Right renal cortex interstitium (tissue), 3 donors: ENCODE measurements at places on chromosomes 1 and 21. TPM values are rescaled to one million over a fixed set of nuclear protein-coding genes. Genes with fewer than 3 reads are reported as not detected.

DNA sequence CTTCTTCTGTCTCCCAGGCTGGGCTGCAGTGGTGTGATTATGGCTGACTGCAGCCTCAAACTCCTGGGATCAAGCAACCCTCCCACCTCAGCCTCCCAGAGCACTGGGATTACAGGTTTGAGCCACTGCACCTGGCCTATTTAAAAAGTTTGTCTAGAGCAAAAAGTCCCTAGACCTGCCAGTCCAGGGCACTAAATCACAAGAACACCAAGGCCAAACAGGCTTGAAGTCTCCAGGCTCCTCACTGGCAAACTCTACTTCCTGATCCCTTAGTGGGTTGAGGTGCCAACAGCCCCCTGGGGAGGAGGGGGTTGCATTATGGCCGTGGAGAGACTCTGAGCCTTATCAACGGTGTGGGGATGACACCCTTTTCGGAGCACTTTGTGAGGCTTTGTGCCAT, 76.0 kb downstream of the CLIC6 start:
- DNase-seq: no peak

The MEAF6 gene
- 94.2 TPM for polyA plus RNA-seq

The WNT9A gene
- 1.0 TPM for polyA plus RNA-seq

- DNase-seq: no peak
Measured at GRCh38 chr1:9855186-9855585, 31.4 kb upstream of the CLSTN1 start.

- no peak for DNase-seq
Measured at GRCh38 chr1:116454940-116455339, 81.9 kb downstream of the ATP1A1 start.
